Dermis blood vessel endothelial cell (primary cell): ENCODE measurements at places on chromosomes 1 and 21. TPM values are rescaled to one million over a fixed set of nuclear protein-coding genes. Genes with fewer than 3 reads are reported as not detected.
A peak's percentile ranks its signal among the peaks of the same experiment; 100 is the strongest.

DNA sequence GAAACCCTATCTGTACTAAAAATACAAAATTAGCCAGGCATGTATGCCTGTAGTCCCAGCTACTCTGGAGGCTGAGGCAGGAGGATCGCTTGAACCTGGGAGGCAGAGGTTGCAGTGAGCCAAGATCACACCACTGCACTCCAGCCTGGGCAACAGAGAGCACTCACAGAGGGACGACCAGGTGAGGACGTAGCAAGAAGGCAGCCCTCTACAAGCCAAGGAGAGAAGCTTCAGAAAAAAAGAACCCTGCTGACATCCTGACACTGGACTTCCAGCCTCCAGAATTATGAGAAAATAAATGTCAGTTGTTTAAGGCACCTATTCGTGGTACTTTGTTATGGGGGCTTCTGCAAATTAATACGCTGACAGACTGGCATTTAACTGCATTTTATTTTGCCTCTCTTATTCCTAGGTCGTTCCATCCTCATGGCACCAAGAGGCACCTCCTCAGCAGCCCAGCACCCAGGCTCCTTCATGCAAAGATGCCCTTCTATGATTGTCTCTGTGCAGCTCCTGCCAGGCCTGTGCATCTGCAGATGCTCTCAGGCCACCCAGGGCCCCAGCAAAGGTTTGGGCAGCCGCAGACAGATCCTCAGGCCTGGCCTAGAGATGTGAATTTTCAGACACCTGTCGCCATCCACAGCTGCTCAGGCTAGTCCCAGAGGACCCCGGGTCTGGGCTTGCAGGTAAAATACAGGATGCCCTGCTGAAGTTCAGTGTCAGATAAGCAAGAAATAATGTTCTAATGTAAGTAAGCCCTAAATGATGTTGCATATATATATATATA, 86.0 kb upstream of the COX20 start:
- DNase-seq = no peak

DNA sequence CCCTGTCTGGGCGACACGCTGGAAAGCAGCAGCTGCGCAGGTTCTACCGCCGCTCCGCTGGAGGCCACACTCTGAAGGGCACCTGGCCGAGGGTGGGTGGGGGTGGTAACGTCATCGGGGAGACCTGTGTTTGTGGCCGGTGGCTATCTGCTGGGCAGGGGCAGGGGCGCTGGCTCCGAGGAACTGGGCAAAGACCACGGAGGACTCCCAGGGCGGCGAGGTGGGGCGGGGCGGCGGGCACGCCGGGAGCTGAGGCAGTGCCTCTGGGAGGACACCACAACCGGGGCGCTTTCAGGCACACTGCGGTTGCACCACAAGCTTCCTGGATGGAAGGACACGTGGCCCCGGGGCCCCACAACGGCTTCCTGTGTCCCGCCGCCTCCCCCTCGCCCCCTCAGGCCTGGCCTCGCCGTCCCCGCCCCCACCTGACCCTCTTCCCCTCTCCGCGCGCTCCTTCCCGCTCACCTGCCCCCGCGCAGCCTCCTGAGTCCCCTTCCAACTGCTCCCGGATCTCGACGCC, 3.3 kb upstream of the DENND2D start:
- no peak for DNase-seq

GRCh38 chr1:182917378-182917777, 35.6 kb downstream of the SHCBP1L start:
- no peak for DNase-seq

DNA sequence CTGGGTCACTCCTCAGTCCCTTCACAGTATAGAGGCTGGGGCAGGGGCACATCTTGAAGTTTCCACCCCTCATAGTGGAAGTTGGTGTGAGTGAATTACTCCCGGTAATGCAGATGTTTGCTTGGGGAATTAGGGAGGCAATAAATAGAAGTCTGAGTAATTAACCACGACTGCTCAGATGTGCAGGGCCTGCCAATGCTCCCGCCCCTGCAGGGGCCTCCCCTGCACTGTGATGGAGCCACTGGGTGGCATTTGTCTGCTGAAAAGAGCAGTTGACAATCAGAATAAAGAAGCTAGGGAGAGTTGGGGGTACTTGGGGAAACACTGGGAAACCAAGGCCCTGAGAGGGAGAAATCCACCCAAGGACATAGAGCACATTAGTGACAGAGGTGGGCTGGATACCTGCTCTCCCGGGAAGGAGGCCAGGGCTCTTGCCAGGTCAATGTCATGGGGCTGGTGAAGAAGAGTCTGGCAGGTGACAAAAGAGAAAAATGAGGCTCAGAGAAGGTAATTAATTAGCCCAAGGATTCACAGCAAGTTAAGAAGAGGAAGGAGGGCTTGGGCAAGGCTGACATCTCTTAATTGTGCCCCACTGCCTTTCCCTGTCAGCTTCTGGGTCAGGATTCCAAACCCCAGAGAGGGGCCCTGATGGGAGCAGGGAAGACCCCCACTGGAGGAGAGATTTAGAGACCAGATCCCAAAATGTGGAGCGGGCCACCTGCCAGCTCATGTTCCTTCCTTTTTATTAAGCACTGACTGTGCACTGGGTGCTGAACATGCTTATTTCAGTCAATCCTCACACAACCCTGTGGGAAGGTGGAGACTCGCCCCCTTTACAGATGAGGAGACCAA, 436.2 kb downstream of the MATN1 start:
- DNase-seq = no peak

DNA sequence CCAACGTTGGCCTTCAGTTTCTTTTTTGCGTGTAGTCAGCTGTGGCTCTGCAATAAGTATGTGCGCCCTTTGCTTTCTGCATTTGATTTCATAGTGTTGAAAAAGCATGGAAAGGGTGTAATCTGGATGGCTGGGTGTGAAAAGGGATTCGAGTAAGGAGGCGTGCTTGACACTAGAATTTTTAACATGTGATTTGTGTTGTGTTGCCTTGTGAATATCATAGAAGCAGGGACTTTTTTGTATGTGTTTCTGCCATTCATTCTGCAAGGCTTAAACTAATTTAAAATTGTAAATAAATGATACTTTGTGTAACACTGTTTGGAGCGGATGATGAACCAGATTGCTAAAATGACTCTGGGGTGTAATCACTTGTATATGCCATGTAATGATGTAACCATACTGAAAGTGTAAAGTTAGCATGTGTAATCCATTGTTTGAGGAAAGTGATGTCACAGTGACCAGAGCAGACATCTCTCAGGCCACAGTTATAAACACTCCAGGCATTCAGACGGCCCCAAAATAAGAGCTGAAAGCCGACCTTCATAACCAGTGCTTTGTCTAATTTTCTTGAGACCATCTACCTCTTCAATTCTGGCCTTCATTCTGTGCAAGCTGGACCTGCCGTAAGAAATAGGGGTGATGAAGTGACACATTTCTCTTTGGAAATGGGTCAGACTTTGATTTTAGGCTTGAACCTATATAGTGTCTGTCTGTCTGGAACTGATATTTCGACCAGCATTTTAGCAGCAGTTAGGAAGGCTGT, 618 bp downstream of the SH3BGR start:
- DNase-seq = peak; percentile 5

- DNase-seq = no peak
Measured at GRCh38 chr1:153393926-153394325, 3.1 kb upstream of the S100A8 start.

DNA sequence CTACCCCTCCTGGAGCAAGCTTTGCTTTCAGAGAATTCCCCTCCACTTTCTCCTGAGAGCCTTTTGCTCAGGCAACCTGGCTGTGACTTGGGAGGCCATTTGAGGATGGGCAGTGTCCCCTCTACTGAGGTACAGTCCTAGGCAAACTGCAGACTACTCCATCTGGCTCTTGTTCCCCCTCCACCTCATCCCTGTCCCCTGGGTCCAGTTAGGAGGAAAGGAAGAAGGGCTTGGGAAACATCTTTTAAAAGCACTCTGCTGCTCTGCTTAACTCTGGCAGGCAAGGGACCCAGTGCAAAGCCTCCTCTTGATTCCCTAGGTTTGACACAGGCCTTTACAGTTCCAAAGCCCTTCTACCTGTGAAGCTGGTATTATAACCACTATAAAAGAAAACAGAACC, 108.2 kb downstream of the NAV1 start:
- DNase-seq = no peak

- DNase-seq = no peak
Measured at GRCh38 chr1:244515680-244516079, 54.6 kb downstream of the CATSPERE start.

- no peak for DNase-seq
Measured at GRCh38 chr1:107480548-107481415, 339.9 kb downstream of the NTNG1 start.

- peak; percentile 45 for DNase-seq
Measured at GRCh38 chr21:28298251-28298672, 694.4 kb downstream of the LTN1 start.

DNA sequence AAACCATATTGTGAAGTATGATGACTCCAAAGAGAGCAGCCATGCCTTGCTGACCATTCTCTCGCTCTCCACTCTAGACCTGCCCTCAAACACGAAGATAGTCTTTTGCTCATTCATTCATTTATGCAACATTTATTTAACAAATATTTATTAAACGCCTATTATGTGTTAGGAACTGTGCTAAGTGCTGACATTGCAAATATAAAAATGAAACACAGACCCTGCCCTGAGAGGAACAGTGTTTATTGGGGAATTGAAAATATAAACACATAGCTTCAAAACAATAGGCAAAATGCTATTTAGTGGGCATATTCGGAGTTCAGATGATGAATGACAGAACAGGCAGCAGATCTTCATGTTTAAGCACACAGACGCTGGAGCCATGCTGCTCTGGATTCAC, 213.6 kb downstream of the NUF2 start:
- DNase-seq = no peak

DNA sequence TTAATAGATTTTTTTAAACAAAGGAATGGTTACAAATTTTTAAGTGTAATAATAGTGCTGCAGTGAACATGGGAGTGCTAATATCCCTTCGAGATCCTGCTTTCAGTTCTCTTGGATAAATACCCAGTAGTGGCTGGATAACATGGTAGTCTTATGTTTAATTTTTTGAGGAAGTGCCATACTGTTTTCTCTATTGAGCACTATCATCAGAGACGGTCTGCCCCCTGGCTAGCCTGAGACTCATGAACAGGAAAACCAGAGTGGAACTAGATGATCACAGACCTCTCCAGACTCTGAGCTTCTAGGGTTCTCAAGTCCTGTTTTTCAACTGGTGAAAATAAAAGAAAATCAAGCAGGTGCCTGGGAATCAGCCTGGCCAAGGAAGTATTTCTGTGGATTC, 97.3 kb upstream of the MARK1 start:
- DNase-seq = no peak

DNA sequence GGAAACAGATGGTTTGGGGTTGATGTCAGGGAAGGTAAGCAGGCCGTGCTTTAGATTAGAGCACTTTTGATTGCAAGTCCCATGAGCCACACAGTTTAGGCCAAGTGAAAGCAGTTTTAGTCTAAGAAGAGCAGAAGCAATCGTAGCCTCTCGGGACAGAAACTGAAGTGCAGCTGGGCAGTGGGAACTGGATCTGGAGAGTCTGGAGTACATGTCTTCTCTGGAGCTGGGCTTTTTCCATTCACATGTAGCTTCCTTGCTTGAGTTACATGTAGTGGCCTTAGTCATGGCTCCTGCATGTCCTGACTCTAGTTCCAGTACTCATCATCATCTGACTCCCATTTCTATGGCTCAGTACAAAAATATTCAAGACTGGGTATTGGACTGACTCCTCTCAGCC, 16.7 kb downstream of the CAMTA1 start:
- DNase-seq = no peak

DNA sequence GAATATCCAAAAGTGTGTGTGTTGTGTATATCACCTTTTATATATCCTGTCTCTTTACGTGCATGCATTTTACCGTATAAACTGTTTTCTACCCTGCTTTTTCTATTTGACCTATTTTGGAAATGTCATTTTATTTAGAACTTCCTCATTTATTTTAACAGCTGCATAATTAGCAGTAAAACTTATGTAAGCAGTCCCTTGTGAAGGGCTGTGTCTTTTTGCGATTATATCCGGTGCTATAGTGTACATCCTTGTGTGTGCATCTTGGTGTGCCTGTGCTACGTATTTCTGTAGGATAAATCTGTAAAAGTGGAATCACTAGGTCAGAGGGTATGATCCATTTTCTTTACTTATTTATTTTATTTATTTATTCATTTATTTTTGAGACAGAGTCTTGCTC, 7.2 kb downstream of the LGALS8 start:
- no peak for DNase-seq

- no peak for DNase-seq
Measured at GRCh38 chr21:14690886-14691285, 144.8 kb upstream of the SAMSN1 start.

GRCh38 chr1:184487531-184488193, 100.8 kb downstream of the C1orf21 start:
- no peak for DNase-seq

The CNKSR1 gene
- 0.14 TPM in 1 of 2 replicates, not detected in the other for total RNA-seq

The RCSD1 gene
- 49.2 and 55.7 TPM in 2 replicates for total RNA-seq

The NID1 gene
- total RNA-seq = 196 and 425 TPM in 2 replicates

The PRR9 gene
- total RNA-seq = not detected in 2 replicates

The UBIAD1 gene
- total RNA-seq = 12.3 and 12.8 TPM in 2 replicates

The TNFRSF9 gene
- 0.09 and 0.51 TPM in 2 replicates for total RNA-seq

The BEND5 gene
- 0.17 and 0.47 TPM in 2 replicates for total RNA-seq
